ENCODE measurements at places on chromosomes 11 and 22.

DNA sequence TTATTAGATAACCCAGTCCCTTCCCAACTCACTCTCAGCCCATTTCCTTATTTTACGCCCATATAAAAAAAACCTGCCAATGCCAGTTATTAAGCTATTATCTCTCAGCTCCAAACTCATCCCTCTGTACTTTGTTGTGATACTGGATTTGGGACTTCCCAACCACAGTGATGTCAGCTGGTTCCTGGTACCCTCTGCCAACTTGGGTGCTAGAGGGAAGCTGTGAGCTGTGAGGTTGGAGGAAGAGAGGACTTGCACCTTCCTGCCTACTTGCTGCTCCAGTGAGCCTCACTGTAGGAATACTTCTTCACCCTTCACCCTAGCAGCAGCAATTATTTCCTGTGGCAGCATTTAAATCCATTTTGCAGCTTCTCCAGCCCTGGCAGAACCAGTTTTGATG lies 19.2 kb upstream of the CSF2RB start:
- no peak for DNase-seq

GRCh38 chr11:78231962-78232501 lies 43.3 kb downstream of the USP35 start:
- no peak for DNase-seq

DNA sequence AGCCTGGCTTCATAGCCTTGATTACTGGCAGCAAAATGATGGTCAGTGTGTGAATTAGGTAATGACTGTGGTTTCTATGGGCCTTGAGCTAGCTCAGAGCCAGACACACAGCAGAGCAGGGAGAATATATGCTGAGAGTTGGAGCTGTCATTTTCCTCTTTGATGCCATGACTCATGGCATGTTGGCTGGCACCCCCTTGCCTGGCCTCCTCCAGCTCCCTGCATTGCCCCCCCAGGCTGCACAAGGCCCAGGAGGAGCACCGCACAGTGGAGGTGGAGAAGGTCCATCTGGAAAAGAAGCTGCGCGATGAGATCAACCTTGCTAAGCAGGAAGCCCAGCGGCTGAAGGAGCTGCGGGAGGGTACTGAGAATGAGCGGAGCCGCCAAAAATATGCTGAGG lies 20.3 kb upstream of the RRM1 start:
- DNase-seq = no peak

- DNase-seq = no peak
These were observed 1.9 kb upstream of the SMTN start for GRCh38 chr22:31079095-31079642.

- no peak for DNase-seq
These were observed 98.5 kb downstream of the DBX1 start for GRCh38 chr11:20061776-20062175.

- no peak for DNase-seq
These were observed 5.5 kb downstream of the B3GAT1 start for GRCh38 chr11:134406264-134407185.

- DNase-seq = no peak
These were observed 37.0 kb downstream of the SGSM1 start for GRCh38 chr22:24843048-24843447.

DNA sequence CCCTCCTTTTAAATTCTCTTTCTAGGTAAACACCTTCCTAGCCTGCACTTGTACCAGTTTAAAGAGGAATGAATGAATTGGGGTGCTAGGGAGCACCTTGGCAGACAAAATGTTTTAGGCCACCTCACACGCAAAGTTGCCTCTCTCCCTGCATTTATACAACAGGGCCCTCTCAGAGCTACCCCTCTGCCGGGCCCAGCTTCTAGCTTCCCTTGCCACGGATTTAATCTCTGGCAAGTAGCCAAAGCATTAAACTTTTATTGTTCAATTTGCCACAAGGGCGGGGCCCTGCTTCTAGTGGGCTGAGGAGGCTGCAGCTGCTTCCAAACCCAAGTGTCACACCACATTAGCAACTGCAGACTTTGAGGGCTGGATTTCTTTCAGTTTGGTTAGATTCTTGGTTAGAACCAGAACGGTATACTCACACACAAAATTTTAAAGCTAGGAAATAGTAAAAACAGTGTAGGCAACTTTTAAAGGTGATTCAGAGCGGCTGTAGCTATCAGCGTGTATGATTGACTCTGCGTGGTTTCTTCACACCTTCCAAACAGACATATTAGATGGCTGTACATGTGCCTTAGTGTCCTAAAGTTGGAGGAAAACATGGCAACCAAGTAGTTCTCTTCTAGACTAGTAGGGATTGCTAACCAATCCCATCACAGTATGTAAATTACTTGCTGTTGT lies 6.5 kb downstream of the KREMEN1 start:
- DNase-seq = no peak

- no peak for DNase-seq
These were observed 37.7 kb downstream of the DDI1 start for GRCh38 chr11:104073950-104074705.

- DNase-seq = no peak
These were observed 15.0 kb downstream of the GLB1L3 start for GRCh38 chr11:134291196-134291595.

DNA sequence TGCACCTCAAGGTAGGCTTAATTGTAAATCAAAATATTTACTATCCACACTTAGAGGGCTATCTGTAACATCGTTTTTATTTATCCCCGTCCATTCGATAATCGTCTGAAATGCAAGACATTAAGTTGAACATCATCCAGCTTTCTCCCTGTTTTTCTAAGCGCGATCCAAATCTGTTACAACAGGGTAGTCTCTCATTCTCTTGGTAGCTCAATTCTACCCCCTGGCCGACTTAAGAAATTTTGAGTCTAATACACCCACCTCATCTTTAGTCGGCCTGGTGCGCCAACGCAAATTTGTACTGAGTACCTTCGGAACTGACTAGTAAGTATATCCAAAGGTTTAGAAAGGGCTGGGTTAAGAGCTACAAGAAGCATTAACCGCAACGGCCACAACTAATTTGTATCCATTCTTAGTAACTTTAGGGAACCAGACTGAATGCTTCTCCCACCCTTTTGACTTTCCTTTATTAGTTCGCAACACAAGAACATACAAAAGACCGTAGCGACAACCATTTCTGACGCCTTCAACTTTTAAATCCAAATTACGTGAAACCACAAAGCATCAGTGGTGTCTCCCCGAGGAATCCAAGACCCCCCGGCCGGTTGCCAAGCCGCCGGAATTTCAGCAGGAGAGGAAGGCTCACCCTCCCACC lies 1.0 kb upstream of the ZNF143 start:
- DNase-seq = no peak
